ENCODE measurements at places on chromosomes 2 and 18. TPM values are rescaled to one million over a fixed set of nuclear protein-coding genes. Genes with fewer than 3 reads are reported as not detected.

DNA sequence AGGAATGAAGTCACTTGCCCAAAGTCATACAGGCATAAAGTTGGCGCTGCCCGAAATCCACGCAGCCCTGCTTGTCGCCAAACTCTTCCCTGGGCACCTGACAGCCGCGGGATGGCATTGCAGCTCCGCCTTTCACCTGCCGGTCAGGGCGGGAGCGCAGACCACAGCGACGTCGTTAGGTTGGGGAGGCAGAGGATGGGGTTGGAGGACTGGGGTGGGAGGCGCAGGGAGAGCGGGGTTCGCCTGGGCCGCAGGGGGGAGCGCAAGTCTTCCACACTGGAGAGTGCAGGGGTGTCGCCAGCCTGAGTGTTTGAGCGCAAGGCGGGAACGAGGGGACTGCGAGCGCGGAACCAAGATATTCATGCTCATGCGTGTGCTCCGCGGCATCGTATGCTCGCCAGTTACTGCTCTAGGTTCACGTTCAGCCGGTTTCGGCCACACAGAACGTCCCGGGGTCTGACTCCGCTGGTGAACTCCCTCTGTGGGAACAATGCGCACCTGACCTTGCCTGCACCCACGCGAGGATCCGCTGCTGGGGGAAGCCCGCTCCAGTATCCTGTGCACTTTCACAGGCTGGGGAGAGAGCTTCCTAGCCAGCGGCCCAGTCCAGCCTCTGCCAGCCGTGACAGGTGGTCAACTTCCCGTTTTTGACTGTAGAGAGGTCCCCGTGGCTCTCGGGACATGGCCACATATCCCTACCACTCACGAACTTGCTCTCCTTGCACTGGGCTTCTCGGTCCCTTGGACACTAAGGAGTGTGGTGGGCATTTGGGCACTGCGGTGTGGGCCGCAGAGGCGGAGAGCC is 767 bp upstream of the NPPC start:
- no peak for DNase-seq

Gene WNT10A
- total RNA-seq, result 0.11 TPM

Gene MTCL1
- total RNA-seq, result 6.6 TPM

- DNase-seq, result peak; percentile 64
Observed at GRCh38 chr2:7748717-7749415, 831.7 kb downstream of the RNF144A start.
